Stimulated activated CD4-positive, alpha-beta T cell treated with anti-CD3 and anti-CD28 coated beads, Interleukin-4, amount 100 ng/mL, for 1 hour (primary cell): ENCODE measurements at places on chromosomes 5 and 9.

GRCh38 chr5:165508286-165508685, 2002.9 kb downstream of the MAT2B start:
- no peak for DNase-seq

DNA sequence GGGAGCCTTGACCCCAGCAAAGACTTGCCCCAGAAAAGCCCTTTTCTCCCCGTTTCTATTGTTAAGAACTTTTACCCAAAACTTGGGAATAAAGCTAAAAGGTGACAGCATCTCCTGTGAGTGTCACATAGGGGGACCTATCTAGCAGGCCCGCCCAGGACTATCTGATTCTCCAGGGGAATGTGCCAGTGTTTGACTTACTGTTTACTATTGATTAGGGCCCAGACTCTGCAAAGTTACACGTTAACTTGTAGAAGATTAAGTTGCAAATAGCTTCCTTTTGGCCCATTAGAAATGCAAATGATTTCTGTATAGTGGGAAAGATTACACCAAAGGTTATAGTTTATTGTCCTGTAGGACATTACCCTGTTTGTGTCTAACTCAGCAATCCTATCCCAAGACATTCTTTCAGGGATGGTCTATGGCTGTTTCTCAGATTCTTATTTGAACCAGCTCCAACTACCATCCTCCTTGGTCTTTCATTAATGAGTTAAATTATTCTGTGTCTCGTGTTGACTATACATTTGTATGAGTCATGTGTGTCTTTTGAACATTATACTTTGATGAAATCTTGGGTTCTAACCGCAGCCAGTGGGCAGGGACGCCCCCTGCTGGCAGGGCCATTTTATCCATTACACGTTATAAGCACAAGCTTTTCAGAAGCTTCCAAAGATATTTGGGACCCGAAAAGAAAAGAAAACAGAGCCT, 60.7 kb downstream of the HRH2 start:
- peak; percentile 81 for DNase-seq

DNA sequence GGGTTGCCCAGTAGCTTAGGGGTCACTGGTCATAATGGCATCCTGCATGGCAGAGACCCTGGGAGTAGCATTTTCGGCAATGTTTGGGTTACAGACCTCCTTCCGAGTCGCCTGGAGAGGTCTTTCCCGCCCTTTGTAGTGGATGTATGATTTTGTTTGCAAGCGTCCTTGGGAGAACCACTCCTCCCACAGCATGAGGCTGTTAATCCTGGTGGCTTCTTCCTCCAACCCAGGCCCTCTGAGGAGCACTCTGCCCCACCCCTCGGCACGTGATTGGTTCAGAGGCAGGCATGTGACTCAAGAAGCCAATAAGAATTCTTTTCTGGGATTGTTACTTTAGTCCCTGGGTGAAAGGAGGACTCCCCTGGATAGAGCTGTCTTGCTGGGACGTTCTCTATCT, 30.2 kb upstream of the GRHPR start:
- DNase-seq: no peak

DNA sequence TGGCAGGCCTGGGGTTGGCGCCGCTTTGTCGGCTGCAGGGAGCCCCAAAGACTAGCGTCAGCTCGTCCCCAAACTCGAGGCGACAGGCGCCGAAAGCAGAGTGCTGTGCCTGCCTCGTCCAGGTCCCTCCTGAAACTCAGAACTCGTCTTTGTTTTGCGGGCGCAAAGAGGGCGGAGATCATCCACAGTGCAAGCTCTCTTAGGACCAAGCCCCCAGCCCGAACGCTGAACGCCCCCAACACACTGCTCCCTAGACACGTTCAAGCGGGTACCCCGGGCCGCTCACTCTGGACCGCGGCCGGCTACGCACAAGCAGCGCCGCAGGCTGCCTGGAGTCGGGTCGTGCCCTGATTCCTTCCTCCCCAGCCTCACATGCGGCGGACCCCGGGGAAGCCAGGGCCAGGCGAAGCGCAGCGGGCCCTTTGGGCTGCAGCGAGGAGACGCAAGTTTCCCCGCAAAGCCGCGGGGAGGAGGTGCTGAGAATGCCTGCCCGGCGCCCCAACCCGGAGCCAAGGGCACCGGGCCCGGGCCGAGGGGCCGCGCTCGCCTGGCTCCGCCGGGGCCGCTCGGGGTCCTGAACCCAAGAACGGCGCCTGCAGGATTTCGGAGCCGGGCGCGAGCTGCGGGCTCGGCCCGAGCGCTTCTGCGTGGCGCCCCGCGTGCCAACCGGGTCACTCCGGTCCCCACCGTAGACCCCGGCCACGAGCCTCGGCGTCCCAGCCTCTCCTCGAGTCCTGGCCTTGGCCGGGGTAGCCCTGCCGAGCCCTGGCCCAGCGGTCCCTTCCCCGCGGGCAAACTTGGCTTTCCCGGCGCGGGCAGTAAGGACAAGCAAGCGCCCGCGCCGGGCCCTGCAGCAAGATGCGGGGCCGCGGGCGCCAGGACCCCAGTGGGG, 738 bp downstream of the FSTL4 start:
- DNase-seq: peak; percentile 11

- DNase-seq: no peak
Measured at GRCh38 chr5:61097465-61097864, 64.8 kb downstream of the SMIM15 start.

GRCh38 chr9:130539420-130540223, 39.8 kb upstream of the FUBP3 start:
- DNase-seq: no peak

- DNase-seq: no peak
Measured at GRCh38 chr5:173201636-173202265, 33.3 kb downstream of the NKX2-5 start.

- no peak for DNase-seq
Measured at GRCh38 chr5:154782326-154782725, 27.1 kb downstream of the LARP1 start.

DNA sequence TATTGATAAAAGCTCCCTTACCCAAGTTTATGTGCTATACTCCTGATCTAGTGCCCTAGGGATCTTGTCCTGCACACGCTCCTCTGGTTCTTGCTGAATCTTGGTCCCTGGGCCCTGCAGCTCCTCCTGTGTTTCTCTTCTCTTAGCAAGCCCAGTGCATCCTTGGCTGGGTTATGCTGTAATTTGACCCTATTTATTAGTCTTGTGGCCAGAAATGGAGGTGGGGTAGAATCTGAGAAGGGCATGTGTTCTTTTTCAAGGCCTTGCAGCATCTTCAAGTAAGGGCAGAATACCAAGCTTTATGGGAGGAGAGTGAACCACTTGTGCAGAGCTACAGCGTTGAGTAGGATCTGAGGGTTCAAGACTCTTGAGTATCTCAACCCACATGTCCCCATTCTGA, 366.8 kb downstream of the FAM170A start:
- DNase-seq: no peak

DNA sequence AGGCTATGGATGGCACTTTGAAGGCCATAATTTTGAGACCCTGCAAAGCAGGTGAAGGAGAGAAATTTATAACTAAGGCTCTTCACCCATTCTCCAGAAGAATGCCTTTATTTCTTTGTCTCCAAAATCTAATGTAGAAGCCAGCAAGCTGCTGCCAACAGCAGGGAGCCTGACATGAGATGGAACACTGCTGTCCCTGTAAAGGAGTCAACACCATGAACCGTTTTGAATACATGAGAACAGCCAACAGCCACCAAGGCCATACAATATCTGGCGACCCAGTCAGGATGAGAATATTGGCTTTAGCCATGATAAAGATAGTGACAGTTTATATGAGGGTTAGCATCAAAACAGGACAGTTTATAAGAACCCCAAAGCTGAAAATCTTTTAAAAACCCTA, 121.2 kb upstream of the LIFR start:
- no peak for DNase-seq

GRCh38 chr5:17219469-17219868, 2.0 kb downstream of the BASP1 start:
- no peak for DNase-seq

- DNase-seq: no peak
Measured at GRCh38 chr9:94645901-94646300, 6.6 kb upstream of the FBP1 start.

GRCh38 chr5:78533356-78533755, 115.2 kb downstream of the LHFPL2 start:
- no peak for DNase-seq

- DNase-seq: no peak
Measured at GRCh38 chr9:123063177-123063598, 29.7 kb downstream of the GPR21 start.

DNA sequence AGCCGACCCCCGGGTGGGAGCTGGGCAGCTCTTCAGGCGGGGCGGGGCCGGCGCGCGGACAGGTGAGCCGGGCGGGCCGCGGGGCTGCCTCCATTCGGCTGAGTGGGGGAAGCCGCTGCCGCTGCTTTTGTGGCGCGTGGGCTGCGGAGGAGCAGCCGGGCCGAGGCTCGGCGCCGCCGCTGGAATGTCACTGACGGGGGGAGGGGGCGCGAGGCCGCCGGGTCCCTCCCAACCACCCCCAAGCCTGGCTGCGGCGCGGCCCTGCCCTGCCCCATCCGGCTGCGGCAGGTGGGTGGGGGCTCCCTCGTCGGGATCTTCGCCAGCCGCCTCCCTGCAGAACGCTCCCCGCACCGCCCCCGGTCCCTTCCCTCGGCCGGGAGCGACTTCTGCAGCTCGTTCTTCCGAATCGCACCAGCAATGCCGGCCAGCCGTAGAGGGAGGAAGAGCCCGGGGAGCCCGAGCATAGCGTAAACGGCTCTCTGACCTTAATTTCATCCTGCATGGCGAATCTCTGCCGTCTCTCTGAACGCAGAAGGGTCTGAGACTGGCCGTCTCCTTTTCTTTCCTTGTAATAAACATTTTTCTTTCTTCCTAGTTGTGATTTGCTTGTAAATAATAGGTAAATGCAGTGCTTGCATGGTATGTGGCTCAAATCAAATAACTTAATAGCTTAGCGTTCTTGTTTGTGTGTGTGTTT, 505 bp downstream of the SPTAN1 start:
- no peak for DNase-seq

- DNase-seq: no peak
Measured at GRCh38 chr9:16687678-16688369, 182.6 kb downstream of the BNC2 start.

DNA sequence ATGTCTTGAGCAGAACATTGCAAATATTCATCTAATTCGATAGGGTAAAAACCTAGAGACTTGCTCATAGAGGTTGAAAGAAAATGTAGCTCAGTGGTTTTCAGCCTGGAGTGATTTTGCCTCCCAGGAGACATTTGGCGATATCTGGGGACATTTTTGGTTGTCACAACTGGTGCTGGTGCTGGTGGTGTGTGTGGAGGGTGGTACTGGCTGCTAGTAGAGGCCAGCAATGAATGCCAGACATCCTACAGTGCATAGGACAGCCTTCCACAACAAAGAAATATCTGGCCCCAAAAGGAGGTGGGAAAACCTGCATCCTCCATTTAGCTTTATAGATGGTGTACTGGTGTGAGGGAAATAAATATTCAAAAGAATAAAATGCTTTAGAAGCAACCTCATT, 2.1 kb upstream of the BASP1 start:
- no peak for DNase-seq

DNA sequence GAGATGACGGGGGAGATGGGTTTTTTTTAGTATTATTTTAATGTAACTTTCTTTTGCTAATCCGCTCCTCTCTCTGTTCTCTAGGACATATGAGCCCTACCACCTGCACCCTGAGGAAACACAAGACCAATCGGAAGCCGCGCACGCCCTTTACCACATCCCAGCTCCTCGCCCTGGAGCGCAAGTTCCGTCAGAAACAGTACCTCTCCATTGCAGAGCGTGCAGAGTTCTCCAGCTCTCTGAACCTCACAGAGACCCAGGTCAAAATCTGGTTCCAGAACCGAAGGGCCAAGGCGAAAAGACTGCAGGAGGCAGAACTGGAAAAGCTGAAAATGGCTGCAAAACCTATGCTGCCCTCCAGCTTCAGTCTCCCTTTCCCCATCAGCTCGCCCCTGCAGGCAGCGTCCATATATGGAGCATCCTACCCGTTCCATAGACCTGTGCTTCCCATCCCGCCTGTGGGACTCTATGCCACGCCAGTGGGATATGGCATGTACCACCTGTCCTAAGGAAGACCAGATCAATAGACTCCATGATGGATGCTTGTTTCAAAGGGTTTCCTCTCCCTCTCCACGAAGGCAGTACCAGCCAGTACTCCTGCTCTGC, 4.8 kb downstream of the MSX2 start:
- DNase-seq: no peak

DNA sequence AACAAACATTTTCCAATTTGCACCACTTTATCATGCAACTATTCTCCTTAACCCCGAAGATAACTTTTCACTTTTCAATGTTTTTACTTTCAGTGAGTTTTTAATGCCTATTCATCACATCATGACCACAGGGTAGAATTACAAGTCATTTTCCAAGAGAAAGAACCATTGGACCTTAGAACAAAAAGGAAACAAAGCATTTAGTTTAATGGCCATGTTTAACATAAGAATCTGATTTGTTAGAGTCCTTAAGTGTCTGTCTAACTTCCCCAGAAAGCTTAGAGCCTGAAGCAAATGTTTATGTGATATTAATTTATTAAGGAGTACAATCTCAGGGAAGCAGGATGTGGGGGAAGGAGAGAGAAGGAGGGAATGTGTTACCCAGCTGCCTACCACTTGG, 325.8 kb upstream of the RIOK2 start:
- no peak for DNase-seq

GRCh38 chr9:109779711-109780452, at the start of gene PALM2AKAP2:
TSS of gene PALM2AKAP2 (plus strand) at chr9:109780198. CDS start at chr9:109780489, 291 bp downstream.
- DNase-seq: no peak

GRCh38 chr5:180673371-180674089, 24.1 kb upstream of the FLT4 start:
- DNase-seq: no peak

GRCh38 chr5:133387621-133388020, 224.7 kb downstream of the FSTL4 start:
- DNase-seq: no peak

- DNase-seq: no peak
Measured at GRCh38 chr9:14153310-14153720, 160.6 kb downstream of the NFIB start.

DNA sequence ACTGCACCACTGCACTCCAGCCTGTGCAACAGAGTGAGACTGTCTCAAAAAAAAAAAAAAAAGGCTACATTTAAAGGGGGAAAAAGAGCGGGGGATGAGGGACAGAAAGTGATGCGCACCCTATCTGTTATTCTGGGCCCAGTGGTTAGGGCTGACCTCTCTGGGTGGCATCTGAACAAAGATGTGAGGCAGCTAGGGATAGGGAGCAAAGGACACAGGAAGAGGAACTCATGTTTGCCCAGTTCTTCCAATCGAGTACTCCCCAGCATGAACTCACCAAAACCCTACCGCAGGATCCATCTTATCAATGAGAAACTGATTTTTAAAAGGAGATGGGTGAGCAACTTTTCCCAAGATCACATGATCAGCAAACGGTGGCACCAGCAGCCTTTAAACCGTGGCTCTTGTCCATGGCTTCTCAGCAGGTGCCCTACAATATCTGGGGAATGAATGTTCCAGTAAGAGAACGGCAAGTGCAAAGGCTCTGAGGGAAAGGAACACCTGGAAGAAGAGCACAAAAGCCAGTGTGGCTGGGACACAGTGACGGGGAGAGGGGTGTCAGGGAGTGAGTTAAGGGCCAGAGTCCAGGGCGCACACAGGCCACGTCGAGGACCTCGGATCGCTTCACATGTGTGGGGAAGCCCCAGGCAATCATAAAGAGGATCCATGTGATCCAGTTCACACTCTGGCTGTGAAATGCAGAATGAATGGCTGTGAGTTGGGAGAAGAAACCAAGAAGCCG, 22.0 kb downstream of the RAPGEF1 start:
- DNase-seq: no peak
